ENCODE measurements at places on chromosomes 5 and 9.

- no peak for DNase-seq
These were observed 211.5 kb downstream of the GAPVD1 start for GRCh38 chr9:125472926-125473701.

DNA sequence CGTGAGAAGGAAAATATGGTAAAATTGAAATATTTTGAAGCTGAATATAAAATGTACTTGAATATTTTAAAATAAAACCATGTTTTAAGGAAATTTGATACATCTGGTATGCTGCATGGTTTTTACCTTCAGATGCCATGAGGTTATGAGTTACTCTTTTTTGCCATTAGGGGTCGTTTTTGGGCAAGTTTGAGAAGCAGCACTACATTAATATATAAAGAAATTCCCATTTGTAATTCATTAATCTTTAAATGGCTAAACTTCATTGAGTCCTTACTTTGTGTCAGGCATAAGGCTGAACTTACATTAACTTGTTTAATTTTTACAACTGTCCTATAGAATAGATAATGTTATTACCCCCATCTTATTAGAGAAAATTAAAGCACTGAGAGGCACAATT lies 152.3 kb downstream of the KDM4C start:
- DNase-seq: no peak

- DNase-seq: no peak
These were observed 20.9 kb upstream of the DPYSL3 start for GRCh38 chr5:147530530-147531389.

DNA sequence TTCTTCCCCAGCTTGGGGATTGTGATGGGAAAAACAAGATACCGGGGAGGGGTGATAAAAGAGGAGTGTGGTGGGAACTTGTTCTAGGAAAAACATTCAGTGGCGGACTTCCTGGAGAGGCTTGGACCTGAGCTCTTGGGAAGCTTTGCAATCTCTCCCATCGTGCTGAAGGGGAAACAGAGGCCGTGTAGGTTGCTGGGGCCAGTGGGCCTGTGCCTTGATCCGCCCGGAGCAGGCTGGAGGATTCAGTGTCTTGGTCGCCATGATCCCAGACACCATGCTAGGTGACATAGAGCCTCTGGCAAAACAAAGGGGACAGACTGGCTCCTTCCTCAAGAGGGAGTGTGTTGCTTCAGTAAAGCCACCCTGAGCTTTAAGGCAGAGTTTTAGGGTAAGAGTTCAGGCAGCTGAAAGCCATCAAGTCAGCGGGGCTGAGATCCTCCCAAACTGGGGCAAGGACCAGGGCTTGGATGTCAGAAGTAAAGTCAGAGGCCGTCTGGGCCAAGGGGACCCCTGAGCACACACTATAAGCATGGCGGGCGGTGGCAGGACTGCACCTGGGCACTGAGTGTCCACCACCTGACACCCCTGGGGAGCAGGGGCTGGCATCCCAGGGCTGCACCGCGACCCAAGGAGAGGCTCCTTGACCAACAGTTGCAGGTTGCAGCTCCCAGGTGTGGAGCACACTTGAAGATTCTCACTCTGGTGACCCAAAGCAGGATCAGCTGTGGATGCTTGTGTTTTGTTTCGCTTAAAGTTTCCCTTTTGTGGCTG lies 44.7 kb downstream of the TRIP13 start:
- no peak for DNase-seq

DNA sequence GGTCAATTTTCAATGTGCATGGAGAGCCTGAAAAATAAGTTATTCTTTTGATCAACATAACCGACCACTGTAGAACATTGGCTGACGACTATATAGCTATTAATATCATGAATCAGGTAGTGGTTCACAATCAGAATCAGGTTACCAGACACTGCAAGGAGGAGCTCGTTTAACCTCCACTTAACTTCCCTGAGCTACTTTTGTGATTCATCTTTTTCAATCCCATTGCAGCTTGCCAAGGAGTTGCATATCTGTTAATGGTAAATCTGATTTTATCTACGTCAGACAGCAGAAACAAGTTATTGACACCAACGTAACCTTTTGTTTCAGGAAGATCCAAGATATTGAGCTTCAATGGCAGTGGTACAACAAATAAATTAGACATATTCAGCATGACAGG lies 2263.8 kb upstream of the ACO1 start:
- DNase-seq: no peak

GRCh38 chr9:127979015-127979332 lies 1.8 kb downstream of the EEIG1 start:
- no peak for DNase-seq

DNA sequence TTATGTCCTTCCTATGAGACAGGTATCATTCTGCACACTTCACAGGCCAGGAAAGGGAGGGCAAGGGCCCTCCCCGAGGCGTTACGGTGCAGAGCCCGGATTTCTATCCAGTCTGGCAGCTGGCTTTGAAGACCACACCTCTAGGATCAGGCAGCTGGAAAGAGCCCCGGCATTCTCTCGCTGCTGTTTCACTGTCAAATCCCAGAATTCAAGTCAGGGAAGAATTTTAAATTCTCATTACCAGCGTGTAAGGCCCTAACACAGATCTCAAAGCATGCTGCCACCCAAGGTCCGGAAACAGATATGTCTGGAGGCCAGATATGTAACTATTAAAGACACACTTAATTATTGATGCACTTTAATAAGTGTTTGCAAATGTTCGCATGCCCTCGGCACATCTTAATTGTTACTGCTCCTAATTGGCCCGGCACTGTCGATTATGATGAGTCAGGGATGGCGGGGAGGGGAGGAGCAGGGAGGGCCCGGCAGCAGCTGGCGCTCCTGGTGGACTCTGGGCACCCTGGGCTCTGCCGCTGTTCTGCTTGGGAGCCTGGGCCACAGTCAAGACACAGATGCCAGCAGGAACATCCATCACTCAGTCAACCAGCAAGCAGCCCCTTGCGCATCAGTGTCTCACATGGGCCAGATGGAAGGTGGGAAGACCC lies 76.3 kb upstream of the BARHL1 start:
- DNase-seq: no peak

DNA sequence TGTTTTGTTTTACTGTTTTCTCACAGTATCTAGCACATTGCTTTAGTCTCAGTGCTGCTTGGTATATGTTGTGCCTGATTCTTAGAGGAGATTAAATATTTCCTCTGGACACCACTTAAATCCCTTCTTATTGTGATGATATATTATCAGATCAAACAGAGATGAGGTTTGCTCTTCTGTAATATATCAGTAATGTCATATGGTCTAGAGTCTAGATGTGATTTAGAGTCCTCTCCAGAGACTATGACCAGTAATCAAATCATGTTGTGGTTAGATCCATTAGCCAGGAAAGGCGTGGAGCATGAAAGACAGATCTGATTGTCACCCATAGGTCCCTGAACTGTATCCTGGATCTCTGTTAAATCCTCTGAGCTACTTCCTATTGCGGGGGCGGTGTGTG lies 24.4 kb downstream of the CAMK4 start:
- no peak for DNase-seq

GRCh38 chr5:169139480-169140050 lies 161.4 kb downstream of the SLIT3 start:
- no peak for DNase-seq

- DNase-seq: no peak
These were observed 2.8 kb downstream of the GBGT1 start for GRCh38 chr9:133160742-133161546.

- DNase-seq: no peak
These were observed 75.4 kb downstream of the SLC38A9 start for GRCh38 chr5:55636683-55637082.

DNA sequence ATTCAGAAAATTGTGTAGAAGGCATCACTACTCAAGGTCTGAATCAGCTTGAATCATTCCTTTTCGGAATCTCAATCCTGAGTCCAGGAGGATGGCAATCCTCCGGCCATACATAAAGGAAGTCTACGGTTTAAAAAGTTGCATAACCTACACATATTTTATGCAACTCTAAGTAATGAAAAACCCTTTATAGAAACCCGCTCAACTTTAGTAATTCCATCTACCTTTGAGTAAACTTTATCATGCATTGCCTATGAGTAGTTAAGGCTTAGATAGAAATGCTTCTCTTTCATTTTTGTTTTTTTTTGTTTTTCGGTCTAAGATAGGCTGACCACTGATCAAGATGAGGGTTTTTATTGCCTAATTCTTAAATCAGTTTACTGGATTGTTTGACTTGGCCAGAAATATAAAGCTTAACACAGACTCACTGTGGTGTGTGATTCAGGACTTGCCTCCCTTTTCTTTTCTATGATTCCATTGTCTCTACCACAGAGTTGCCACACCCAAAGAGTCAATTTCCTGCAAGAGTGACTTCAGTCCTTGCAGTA lies 85.0 kb downstream of the LURAP1L start:
- no peak for DNase-seq

DNA sequence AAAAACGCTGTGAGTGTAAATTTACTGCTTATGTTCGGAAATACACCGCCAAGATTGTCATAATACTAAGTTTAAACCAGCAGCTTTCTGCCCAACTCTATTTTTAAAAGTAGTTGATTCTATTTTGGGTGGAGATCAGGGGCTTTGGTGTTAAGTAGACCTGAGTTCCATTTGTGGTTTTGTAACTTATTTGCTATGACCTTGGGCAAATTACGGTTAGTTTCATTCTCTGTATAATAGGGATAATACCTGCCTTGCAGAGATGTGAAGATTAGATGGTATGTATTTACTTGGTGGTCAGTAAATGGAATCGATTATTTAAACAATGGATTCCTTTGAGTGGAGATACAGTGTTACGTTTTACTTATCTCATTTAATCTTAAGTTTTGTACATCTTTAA lies 1.6 kb downstream of the RAD23B start:
- no peak for DNase-seq

GRCh38 chr5:126107381-126107780 lies 315.8 kb upstream of the GRAMD2B start:
- no peak for DNase-seq

GRCh38 chr9:133246562-133246961 lies 28.4 kb downstream of the ABO start:
- no peak for DNase-seq

- DNase-seq: no peak
These were observed 4.3 kb upstream of the COX7C start for GRCh38 chr5:86613455-86613854.

Data from stimulated activated CD8-positive, alpha-beta memory T cell treated with anti-CD3 and anti-CD28 coated beads, Interleukin-7, amount 100 ng/mL, for 24 hours (primary cell).